ENCODE measurements at places on chromosomes 7 and 10.

DNA sequence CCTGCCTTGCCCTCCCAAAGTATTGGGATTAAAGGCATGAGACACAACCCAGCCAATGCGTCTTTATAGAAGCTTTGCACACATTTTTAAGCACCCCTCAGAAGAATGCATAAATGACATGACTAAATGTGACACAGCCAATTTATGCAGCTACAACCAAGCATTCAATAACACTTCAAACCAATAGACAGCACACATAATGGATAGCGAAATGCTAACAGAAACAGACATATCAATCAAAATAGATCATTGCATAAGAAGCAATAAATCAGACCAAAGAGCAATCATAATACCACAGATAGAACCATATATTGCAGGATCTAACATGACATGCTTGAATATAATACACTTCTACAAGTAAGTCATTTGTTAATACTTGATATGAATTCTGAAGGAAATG, 34.2 kb upstream of the AKR1B1 start:
- DNase-seq: no peak

DNA sequence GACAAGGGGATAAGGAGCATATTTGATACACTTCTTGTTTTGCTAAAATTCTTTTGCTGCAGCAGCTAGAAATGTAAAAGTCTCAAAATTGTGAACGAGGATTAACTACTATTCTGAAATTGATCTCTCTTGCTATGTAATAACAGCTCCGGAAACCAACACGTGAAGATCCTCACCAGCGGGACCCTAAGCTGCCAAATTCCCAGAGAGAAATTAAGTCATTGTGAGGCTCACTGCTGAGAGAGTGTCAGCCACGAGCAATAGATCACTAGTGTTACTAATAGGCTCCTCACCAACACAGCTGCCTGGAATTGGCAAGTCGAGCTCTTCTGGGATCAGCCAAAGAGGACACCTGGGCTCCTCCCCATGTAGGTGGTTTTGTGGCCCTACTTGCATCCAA, 5.6 kb upstream of the VWA2 start:
- DNase-seq: no peak

- DNase-seq: no peak
Measured at GRCh38 chr10:78950656-78951587, 117.8 kb upstream of the ZMIZ1 start.

GRCh38 chr10:62075912-62076311, 174.4 kb downstream of the ARID5B start:
- DNase-seq: no peak

DNA sequence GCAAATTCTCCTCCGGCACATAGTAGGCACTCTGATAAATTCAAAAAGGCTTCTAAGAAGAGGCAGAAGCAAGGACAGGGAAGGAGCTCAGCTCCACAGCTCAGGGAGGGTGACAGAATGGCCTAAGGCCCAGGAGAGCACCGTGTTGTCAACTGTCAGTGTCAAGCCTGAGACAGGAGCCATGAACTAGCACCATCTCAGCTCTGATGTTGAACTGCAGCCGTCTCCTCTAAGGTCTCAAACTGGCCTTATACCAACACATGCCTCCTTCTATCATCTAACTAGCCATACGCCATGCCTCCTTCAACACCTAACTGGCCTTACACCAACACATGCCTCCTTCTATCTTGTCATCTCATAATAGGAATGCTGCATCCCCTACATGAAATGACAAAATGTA, 73.0 kb downstream of the IGF2BP3 start:
- no peak for DNase-seq

DNA sequence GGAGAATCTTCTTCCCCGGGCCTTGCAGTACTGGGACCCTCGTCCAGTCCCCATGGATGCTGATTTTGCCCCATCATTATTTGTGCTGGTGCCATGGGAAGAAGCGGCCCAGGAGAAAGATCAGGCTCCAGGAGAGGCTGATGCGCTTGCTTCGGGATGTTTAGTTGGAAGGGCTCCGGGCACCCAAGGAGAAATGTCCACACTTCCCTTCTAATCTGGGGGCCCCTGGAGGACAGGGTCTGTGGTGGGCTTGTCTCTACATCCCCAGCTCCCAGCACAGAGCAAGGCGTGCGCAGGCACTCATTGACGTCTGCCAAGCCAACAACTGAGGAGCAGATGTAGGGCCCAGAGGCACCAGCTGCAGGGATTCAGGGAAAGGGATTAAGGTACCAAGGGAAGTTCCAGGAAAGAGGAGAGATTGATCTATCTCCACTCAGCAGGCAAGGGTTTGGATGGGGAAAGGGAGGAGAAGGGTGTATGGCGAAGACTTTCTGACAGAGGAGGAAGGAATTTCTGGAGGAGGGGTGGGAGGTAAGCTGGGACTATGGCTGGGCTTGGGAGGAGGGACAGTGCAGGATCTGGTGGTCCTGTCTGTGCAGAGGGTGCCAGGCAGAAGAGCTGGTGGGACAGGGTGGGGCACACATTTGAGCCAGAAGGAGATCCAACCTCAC, 38.7 kb upstream of the LEP start:
- no peak for DNase-seq

DNA sequence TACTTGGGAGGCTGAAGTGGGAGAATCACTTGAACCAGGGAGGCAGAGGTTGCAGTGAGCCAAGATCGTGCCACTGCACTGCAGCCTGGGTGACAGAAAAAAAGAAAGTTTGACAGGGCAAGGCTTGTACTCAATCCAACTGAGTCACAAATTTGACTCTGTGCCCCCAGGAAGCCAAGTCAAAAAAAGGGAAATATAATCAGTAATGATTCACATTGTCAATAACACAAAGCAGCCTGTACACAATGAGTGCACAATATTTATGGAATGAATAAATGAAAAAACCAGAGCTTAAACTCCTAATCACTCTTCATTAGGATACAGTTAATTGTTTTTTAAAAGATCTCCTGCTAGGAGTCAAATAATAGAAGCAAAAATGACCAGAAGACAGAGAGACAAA, 6.4 kb downstream of the NAPEPLD start:
- no peak for DNase-seq

DNA sequence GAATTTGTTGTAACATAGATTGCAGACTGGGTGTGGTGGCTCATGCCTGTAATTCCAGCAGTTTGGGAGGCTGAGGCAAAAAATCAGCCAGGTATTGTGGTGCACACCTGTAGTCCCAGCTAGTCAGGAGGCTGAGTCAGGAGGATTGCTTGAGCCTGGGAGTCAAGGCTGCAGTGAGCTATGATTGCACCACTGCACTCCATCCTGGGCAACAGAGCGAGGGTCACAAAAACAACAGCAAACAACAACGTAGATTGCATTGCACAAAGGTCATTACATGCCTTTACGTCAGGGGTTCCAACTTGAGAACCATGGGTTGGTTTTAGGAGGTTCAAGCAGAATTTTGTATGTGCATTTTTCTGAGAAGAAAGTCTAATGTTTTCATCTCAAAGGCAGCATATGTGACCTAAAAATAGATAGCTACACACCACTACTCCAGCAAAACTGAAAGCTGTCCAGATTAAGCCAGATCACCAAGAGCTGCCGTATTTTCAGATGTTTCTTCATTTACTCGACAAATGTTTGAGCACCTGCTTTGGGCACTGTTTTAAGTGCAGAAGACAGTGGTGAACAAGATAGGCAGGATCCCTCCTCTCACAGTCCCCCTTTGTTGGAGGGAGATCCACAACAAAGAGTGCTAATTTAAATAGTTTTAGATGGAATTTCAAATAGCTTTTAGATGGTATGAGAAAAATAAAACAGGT, 28.3 kb upstream of the CYP26C1 start:
- DNase-seq: no peak

DNA sequence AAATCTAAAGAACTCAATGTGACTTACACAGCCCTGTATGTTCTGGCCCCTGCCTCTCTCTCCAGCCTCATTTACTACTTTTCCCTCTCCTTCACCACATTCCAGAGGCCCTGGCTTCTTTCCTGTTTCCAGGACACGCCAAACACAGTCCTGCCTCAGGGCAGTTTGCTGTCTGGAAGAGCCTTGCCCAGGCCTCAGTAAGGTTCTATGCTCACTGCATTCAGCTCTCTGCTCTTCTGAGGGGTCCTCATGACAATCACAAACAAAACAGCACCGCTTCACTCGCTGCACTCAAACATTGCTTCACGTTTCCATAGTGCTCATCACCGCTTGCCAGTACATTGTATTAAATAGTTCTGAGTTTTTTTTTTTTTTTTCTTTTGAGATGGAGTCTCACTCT, 35.1 kb upstream of the GARS1 start:
- no peak for DNase-seq

GRCh38 chr7:107251963-107252362, 83.2 kb downstream of the HBP1 start:
- no peak for DNase-seq

DNA sequence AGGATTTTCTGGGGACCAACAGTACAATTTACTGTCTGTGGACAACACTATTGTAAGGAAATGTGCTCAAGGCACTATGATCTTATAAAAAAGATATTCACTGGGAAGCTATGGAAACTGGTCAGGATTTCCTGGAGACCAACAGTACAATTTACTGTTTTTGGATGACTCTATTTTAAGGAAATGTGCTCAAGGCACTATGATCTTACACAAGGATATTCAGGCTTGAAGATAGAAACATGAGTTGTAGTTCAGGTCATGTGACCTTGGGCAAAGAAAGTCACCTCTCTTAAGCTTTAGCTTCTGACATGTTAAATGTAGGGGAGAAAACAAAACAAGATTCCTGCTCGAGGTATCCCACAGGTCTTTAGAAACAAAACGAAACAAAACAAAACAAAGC, 1.7 kb upstream of the ITPRID1 start:
- DNase-seq: no peak

GRCh38 chr10:74012480-74012879, 14.6 kb downstream of the VCL start:
- DNase-seq: no peak

- DNase-seq: no peak
Measured at GRCh38 chr10:105534086-105534485, 893.0 kb downstream of the SORCS3 start.

DNA sequence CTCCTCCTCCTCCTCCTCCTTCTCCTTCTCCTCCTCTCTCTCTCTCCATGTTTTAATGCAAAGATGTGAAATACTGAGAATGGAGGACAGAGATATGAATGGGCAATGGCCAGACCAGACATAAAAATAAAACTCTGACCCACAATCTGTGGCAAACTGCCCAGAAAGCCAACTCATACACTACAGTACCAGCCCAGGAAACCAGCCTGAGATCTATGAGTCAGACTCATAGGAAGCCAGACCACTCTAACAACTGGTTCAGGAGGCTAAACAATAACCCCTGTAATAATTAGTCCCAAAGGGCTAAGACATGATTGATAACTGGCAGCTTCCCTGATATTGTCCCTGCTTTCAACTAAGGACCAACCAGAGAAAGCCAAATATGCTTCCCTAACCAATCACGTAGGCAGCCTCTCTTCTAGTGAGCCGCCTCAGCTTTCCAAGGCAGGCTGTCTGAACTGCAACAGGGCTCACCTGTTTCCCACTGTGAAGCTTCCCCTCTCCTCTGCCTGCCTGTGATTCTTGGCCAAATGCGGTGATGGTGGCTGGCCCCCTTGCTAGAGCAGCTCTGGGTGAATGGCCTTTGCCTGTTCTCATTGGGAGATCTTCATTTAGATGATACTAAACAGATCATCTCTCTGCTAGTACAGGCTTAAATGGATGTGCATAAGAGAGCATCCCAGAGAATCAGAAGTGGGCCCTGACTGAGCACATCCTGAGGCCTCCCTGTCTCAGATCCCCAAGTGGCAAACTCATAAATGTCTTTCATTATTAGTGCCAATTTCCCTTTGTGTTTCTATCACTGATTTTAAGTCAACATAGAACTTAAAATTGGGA, 817.6 kb downstream of the TNS3 start:
- DNase-seq: no peak

DNA sequence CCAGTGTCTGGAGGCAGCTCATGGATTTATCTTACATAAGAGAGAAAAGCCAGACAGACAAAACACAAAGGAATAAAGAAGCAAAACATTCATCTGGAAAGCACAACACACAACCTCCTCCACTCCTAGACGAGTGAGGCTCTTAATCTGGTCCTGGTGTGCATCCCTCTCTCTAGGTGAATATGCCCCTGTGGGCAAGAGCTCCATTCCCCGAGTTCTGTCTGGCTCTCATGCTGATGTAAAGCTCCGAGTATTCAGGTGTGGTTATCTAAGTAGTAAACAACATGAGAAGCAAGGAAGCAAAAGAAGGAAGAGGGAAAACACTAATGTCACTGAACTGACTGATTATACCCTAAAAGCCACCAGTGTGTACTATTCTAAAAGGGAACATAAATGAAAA, 47.9 kb upstream of the FEZF1 start:
- no peak for DNase-seq

GRCh38 chr7:106127984-106128780, 16.1 kb upstream of the SYPL1 start:
- DNase-seq: no peak

GRCh38 chr7:158384746-158385145, 202.9 kb downstream of the PTPRN2 start:
- DNase-seq: no peak

DNA sequence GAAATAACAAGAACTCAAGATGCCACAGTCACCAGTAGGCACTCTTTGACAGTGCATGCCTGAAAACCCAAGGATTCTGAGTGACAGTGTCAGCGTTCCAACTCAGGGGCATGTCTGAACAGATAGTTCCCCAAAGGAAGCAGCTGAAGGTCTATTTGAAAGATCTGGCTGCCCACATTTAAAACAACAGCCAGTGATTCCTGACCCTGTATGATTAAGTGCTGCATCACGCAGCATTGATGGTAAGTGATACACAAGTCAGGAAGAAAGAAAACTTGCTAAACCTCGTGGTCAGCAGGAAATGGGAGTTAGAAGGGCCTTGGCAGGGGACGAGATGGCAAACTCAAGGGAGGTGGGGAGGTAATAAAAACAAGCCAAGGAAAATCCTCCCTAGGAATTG, 1013.1 kb downstream of the TYW1 start:
- no peak for DNase-seq

GRCh38 chr10:33117816-33118215, 159.8 kb upstream of the ITGB1 start:
- DNase-seq: no peak

- no peak for DNase-seq
Measured at GRCh38 chr7:33592718-33593117, 312.6 kb upstream of the BMPER start.

DNA sequence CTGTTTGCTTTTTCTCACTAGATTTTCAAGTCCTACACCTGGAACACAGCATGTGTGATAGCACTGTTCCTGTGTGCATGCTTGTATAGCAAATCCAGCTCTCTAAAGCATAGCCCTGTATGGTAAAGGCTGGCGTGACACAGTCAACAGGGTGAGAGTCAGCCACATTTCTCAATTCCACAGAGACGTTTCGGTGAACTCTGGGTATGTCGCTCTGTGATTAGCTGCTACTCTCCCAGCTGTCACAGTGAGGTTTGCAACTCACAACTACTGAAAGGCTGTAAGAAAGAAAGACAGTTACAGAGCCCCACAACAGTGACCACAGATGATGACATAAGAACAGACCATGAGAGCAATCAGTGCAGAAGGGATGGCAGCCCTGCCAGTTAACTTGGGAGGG, 170.6 kb upstream of the IMMP2L start:
- DNase-seq: no peak

- no peak for DNase-seq
Measured at GRCh38 chr7:6170571-6171531, 101.6 kb downstream of the CYTH3 start.

All from activated CD8-positive, alpha-beta memory T cell treated with anti-CD3 and anti-CD28 coated beads for 4 hours (primary cell).